ENCODE measurements at places on chromosomes 16 and 17.

DNA sequence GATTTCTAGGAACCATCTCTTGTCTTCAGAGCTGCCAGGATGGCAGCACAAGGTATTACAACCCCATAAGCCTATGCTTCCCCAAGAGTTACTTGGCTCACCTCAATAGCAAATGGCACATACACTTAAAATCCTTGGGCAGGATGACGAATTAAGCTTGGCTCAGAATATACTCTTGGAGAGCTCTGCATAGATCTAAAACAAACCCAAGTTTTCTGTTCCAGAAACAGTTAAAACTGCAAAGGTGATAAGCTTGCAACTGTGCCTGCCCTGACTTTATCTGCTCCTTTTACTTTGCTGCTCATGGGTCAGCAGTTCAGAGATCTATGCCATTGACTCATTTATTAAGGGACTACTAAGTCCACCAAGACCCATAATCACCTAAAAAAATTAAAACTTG, 26.1 kb downstream of the XPO6 start:
- no peak for DNase-seq

GRCh38 chr17:54435966-54436365, 464.7 kb upstream of the TOM1L1 start:
- no peak for DNase-seq

DNA sequence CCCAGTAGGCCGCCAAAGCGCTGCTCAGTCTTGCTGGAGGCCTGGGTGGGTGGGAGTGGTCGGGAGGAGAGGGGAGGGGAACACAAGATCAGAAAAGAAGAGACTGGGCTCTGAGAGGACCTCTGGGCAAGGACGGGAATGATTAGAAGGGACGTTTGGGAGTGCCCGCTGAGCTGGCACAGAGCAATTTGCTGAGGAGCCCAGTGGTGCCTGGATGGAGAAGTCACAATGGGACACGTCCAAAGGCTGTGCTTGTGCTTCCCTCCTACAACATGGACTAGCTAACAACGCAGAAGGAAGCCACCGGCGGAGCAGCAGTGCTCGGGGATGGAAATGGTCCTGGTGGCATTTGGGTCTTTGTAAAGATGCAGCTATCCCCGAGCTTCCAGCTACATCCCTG, 45.6 kb upstream of the CACNG4 start:
- no peak for DNase-seq

DNA sequence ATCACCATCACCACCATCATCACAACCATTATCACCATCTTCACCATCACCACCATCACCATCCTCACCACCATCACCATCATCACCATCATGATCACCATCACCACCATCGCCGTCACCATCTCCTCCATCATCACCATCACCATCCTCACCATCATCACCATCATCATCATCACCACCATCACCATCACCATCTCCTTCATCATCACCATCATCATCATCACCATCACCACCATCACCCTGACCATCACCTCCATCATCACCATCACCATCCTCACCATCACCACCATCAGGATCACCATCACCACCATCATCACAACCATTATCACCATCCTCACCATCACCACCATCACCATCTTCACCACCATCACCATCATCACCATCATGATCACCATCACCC, 14.1 kb downstream of the SCNN1B start:
- no peak for DNase-seq

GRCh38 chr16:82384017-82384416, 214.0 kb upstream of the MPHOSPH6 start:
- no peak for DNase-seq

GRCh38 chr17:33945646-33946546, 309.2 kb upstream of the CCL2 start:
- no peak for DNase-seq

GRCh38 chr16:3131755-3132377, 3.0 kb upstream of the ZNF213 start:
- no peak for DNase-seq

- no peak for DNase-seq
Measured at GRCh38 chr16:51755039-51755501, 604.0 kb upstream of the SALL1 start.

GRCh38 chr16:5979905-5980550, 882.4 kb upstream of the EEF2KMT start:
- no peak for DNase-seq

DNA sequence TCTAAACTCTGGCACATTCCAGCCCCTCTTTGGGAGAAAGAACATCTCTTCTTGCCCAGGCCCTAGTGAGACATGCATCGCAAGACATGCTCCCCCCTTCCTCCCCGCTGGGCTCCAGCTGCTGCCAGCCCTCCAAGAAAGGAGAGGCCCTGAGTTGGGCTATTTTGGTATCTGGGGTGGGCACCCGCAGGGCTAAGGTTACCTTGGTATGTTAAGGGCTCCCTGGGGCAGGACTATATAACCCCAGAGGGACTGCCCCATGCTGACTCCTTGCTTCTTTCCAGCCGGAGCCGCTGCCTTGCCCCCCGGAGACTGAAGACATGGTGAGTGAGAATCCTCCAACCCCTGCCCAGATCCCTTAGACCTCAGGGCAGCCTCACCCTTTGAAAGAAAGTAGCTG, at the start of gene MYL11:
Gene MYL11, plus strand, starts transcription at position 265 of the 400 bp plus-strand sequence. Its CDS starts 56 bp downstream, at position 321.
- no peak for DNase-seq

GRCh38 chr16:50308237-50308965, 42.0 kb downstream of the ADCY7 start:
- DNase-seq = no peak

DNA sequence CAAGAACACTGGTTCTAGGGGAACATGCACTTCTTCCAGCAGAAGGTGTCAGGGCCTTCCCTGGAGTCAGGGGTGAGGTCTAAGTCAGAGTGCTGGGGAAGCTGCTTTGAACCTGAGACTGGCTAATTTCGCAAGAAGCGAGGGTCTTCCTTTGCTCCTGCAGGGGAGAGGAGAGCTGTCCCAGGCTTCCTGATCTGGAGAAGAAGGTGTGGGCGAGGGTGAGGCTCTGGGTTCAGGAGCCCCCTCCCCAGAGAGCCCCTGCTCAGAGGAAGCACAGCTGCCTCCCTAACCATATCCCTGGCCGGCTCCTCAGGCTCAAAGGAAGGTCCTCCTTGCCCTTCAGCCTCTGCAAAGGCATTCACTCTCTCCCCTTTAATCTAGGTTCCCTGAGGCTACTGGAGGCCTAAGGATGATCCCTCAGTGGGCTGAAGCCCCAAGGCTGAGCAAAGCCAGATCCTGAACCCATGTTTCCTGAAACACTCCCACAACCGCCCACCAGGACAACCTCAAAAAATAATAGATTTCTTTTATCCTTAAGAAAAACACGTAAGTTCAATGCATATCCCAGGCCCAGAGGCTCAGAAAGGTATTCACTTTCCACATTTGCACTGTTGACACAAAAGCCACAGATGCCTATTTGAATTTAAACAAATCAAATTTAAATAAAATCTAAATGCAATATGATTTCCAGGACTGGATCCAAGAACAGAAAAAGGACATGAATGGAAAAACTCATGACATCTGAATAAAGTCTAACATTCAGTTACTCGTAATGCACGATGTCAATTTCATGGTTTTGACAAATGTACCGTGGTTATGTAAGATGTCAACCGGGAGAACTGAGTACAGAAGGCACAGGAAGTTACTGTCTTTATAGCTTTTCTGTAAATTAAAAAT, 71.5 kb upstream of the RCVRN start:
- no peak for DNase-seq
